ENCODE measurements at places on chromosomes 2 and 18. TPM values are rescaled to one million over a fixed set of nuclear protein-coding genes. Genes with fewer than 3 reads are reported as not detected.

Gene CD28
- total RNA-seq, result not detected

Gene GALNT5
- 16.3 TPM for total RNA-seq

Gene OXER1
- 5.1 TPM for total RNA-seq

Gene SH2D6
- 0.27 TPM for total RNA-seq

Gene ERFE
- 0.27 TPM for total RNA-seq

GRCh38 chr2:234548695-234549420 lies 52.0 kb upstream of the ARL4C start:
- no peaks in the 10 kb centered on the region for H3K27me3 ChIP-seq
- no peaks in the 10 kb centered on the region for H3K4me1 ChIP-seq
- no peaks in the 10 kb centered on the region for H3K36me3 ChIP-seq
- no peak overlapping the region for H3K4me3 ChIP-seq
- no peak for DNase-seq

DNA sequence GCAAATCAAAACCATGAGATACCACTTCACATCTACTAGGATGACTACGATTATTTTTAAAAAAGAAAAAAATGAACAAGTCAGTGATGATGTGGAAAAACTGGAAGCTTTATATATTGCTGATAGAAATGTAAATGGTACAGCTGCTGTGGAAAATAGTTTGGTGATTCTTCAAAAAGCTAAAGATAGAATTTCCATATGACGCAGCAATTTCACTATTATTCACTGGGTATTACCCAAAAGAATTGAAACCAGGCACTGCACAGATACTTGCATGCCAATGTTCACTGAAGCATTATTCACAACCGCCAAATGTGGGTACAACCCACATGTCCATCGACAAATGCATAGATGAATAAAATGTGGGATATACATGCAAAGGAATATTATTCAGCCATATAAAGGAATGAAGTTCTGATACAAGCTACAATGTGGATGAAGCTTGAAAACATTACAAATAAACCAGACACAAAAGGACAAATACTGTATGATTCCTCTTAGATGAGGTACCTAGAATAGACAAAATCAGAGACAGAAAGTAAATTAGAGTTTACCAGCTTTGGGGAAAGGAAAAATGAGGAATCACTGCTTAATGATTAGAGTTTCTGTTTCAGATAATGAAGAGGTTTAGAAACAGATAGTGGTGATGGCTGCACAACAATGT lies 11.1 kb downstream of the RTTN start:
- H3K36me3 ChIP-seq, result no peaks in the 10 kb centered on the region
- no peak overlapping the region for H3K4me3 ChIP-seq
- no peak for DNase-seq
- no peaks in the 10 kb centered on the region for H3K27me3 ChIP-seq
- H3K4me1 ChIP-seq, result no peaks in the 10 kb centered on the region

DNA sequence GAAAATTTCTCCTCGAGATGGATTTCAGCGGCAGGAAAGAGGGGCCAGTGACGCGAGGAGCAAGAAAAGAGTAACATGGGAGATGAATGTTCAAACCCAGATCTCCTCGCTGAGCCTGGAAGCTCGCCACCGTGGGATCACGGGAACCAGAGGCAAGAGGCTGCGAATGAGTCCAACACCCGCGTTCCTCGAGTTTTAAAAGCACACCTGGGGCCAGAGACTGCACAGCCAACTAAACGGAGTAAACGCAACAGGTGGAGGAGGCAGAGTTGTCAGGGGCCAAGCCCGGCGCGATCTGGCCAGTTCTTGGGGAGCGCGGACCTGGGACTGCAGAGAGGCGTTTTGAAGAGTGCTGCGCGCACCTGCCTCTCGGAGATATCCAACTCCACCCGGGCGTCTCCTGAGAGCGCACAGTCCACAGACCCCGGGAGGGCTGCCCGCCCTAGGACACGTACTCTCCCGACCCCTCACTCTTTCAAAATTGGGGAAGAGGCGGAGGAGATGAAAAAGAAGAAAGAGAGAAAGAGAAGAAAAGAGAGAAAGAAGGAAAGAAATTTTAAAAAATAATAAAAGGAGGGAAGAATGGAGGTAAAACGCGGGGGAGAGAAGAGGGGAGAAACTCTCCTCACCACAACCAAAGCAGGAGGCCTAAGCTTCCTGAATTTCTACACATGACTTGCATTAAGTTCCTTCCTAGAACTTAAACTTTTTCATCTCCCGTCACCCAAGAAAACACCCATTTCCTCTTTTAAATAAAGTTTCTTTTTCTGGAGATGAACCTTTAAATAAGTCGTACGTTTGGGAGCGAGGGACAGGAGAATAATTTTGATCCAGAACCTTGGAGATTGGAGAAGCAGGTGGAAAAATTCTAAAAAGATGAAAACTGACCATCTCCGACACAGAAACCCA lies 5.3 kb upstream of the PAX3 start:
- no peak overlapping the region for H3K27ac ChIP-seq
- H3K4me3 ChIP-seq, result no peak overlapping the region
- DNase-seq, result no peak

DNA sequence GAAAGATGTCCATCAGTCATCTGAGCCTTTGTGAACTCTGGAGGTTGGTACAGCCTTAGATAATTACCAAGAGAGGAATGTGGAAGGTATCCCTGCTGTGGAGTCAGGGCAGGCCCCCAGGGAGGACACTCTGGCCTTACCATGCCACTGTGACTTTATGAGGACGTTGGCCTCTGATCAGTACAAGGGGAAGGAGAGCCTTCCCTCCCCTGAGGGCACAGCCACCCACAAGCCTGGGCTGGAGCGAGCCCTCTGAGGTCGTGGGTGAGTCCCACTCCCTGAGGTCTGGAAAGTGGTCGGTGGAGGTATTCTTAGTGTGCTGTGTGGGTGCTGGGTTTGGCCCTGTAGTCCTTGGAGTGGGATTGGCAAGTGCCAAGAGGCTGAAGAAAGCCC lies 91.6 kb downstream of the STPG4 start:
- H3K4me1 ChIP-seq, result peaks cover 7% of the 10 kb centered on the region
- H3K27me3 ChIP-seq, result no peaks in the 10 kb centered on the region
- H3K36me3 ChIP-seq, result no peaks in the 10 kb centered on the region
- no peak overlapping the region for H3K4me3 ChIP-seq
- DNase-seq, result no peak
- H3K27ac ChIP-seq, result no peak overlapping the region

DNA sequence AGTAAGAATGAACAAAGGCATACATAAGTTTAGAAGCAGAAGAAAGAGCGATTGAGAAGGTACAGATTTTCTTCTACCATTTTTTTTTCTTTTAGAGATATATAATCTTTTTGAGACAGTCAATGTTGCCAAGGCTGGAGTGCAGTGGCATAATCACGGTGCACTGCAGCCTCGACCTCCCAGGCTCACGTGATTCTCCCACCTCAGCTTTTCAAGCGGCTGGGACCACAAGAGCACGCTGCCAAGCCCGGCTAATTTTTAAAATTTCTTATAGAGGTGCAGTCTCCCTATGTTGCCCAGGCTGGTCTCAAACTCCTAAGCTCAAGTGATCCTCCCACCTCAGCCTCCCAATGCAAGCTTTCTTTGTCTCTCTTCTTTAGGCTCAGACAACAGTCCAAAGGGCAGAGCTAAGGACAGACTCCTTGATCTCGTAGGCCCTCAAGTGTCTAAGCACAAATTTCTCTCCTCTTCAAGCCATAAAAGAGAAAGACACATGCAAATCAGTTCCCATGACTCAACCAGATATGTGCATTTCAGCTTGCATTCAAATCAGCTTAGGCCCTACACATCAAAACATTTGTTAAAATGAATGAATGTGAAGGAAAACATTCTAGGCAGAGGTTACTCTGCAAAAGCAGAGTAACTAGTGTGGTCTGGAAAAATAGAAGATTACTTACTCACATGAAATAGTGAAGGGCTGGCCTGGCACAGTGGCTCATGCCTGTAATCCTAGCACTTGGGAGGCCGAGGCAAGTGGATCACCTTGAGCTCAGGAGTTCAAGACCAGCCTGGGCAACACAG lies 18.0 kb downstream of the ITSN2 start:
- no peaks in the 10 kb centered on the region for H3K27me3 ChIP-seq
- no peaks in the 10 kb centered on the region for H3K36me3 ChIP-seq
- peak; percentile 41 for DNase-seq
- H3K27ac ChIP-seq, result no peak overlapping the region
- H3K4me1 ChIP-seq, result no peaks in the 10 kb centered on the region

- peak overlapping the region; percentile 77 for H3K27ac ChIP-seq
- H3K4me1 ChIP-seq, result peaks cover 29% of the 10 kb centered on the region
- no peaks in the 10 kb centered on the region for H3K36me3 ChIP-seq
- no peaks in the 10 kb centered on the region for H3K27me3 ChIP-seq
- H3K4me3 ChIP-seq, result no peak overlapping the region
- no peak for DNase-seq
Observed at GRCh38 chr2:39470580-39470979, 33.5 kb upstream of the MAP4K3 start.

DNA sequence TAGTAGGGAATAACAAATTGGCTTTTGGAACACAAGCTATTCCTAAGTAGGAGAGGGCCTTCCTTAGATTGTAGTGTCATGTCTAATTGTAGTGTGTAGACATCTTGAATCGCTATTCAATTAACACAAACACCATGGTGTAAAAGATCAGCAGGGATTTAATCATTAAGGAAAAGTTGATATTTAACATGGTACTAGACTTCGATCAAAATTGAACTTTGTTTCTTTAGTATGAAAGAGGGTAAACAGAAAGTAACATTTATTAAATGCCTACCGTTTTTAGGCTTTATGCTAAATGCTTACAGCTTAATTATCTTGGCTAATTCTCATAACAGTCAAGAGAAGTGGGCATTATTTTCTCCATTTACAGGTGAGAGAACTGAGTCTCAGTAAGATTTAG lies 37.5 kb upstream of the FIGN start:
- no peaks in the 10 kb centered on the region for H3K27me3 ChIP-seq
- H3K4me3 ChIP-seq, result no peak overlapping the region
- H3K27ac ChIP-seq, result no peak overlapping the region
- H3K4me1 ChIP-seq, result no peaks in the 10 kb centered on the region
- no peak for DNase-seq

DNA sequence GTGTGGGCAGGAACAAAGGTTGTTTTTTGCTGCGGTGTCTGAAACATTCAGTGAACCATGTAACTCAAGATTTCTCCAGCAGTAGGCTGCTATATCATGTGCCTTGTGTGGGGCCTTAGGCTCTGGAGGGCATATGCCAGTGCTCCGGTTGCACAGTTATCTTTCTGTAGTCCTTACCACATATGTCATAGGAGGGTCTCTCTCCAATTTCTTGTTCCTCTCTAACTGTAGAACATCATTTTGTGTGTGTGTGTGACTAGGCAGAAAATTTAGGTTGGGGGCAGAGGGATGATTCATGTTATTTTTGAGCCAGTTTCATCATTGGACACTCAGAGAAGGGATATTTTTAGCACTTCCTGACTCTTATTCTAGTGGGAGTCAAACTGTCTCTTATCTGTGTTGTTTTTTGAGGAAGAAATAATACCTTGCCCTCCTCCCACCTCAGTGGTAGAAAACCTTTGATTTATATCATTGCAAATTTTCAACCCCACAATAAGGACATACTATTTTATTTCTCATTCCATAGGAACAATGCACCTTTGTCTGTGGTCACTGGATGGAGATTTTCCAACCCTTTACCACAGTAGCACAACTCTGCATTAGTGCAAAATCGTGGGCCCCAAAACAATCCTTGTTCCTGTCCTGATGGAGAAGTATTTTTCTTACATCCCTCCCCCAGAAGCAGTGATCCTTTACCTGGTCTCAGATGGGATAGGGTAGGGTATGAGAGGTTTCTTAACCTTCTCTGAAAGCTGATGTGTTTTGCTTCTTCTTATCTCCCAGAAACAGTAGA lies 113.9 kb downstream of the CCDC74A start:
- H3K36me3 ChIP-seq, result no peaks in the 10 kb centered on the region
- no peaks in the 10 kb centered on the region for H3K4me1 ChIP-seq
- no peak for DNase-seq
- no peaks in the 10 kb centered on the region for H3K27me3 ChIP-seq

DNA sequence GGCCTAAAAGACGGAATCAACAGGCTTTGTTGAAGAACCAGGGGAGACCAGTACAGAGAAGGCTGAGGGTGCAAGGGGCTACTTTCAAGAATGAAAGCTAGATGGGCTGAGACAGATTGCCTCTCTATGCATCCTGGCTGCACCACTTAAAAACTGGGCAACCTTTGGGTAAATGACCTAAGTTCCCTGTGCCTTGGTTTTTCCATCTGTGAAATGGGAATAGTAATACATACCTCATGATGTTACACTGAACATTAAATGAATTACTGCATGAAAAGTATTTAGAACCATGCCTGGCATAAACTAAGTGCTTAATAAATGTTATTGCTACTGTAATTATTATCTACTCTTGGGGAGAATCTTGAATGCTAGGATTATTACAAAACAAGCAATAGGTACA lies 106.5 kb downstream of the PRKCE start:
- H3K4me3 ChIP-seq, result no peak overlapping the region
- no peak overlapping the region for H3K27ac ChIP-seq
- H3K36me3 ChIP-seq, result no peaks in the 10 kb centered on the region
- no peaks in the 10 kb centered on the region for H3K27me3 ChIP-seq
- H3K4me1 ChIP-seq, result peaks cover 19% of the 10 kb centered on the region

DNA sequence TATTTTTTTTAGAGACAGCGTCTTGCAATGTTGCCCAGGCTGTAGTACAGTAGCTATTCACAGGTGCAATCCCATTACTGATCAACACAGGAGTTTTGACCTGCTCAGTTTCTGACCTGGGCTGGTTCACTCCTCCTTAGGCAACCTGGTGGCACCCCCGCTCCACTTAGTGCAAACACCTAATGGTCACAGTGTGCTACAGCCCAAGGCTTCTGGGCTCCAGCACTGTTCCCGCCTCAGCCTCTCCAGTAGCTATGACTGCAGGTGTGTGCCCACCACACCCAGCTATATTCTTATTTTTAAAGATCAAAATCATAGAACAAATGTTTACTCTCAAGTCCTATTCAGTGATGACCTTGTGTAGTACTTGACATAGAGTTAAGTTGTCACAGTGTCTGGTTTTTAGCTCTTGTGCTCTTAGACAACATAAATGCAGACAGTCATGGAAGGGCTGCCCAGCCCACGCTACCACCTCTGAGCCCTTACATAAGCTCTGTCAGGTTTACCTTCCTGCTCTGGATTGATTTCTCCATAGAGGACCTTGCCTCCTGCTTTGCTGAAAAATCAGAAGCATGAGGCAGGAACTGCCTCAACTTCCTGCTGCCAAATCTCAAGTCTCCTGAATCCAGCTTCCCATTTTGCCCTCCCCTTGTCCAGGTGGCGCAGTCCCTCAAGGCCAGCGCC lies 82.2 kb upstream of the SLC1A4 start:
- H3K27me3 ChIP-seq, result no peaks in the 10 kb centered on the region
- no peak overlapping the region for H3K4me3 ChIP-seq
- peak; percentile 19 for DNase-seq
- H3K4me1 ChIP-seq, result no peaks in the 10 kb centered on the region
- H3K36me3 ChIP-seq, result no peaks in the 10 kb centered on the region

- H3K4me1 ChIP-seq, result no peaks in the 10 kb centered on the region
- H3K27ac ChIP-seq, result no peak overlapping the region
- no peaks in the 10 kb centered on the region for H3K27me3 ChIP-seq
- H3K4me3 ChIP-seq, result no peak overlapping the region
- no peaks in the 10 kb centered on the region for H3K36me3 ChIP-seq
Observed at GRCh38 chr2:159461076-159461475, 155.3 kb downstream of the BAZ2B start.

GRCh38 chr2:205483095-205483494 lies 199.2 kb upstream of the NRP2 start:
- H3K36me3 ChIP-seq, result no peaks in the 10 kb centered on the region
- no peaks in the 10 kb centered on the region for H3K27me3 ChIP-seq
- no peak overlapping the region for H3K27ac ChIP-seq
- no peaks in the 10 kb centered on the region for H3K4me1 ChIP-seq
- DNase-seq, result no peak
- H3K4me3 ChIP-seq, result no peak overlapping the region

All from hepatocyte (in vitro differentiated cells).